A172 (cell line): ENCODE measurements at places on chromosomes 12 and 14.

DNA sequence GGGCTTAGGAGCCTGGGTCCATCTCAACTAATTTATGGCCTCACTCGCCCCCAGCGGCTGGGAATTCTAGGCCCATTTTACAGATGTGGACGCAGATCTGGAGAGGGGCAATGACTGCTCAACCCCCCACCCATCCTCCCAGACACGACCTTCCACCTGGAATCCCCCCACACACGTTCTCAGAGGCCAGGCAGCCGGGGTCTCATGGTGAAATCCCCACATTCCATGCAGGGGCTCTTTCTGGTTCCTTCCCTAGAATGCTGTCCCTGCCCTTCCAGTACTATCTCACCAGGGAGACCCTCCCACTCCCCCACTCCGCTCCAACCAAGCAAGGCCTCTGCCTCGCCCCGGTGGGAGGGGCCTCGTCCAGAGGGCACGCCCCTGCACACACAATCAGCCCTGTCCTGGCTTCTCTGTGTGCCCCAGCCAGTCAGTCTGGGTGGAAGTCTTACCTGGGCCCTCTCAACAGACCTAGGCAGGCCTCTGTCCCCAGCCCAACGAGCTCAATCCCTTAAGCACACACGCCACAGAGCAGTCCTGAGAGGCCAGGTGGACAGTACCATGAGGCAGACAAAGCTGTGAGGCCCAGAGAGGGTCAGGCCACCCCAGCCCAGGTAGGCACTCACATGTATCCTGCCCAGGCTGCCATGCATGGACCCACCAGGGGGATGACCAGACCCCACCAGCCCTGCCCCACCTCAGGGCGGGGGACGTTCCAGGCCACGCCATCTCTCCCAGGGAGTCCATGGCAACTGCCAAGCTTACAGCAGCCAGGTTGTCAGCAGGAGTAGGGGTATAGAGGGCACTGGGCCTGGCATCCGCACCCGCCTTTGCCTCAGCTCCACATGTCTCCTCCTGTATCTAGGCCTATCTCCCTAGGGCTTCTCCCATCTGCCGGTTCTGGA lies 1.3 kb upstream of the ANKRD9 start:
- no peak for DNase-seq

- DNase-seq: no peak
Measured at GRCh38 chr12:79233341-79233781, 368.8 kb downstream of the SYT1 start.

DNA sequence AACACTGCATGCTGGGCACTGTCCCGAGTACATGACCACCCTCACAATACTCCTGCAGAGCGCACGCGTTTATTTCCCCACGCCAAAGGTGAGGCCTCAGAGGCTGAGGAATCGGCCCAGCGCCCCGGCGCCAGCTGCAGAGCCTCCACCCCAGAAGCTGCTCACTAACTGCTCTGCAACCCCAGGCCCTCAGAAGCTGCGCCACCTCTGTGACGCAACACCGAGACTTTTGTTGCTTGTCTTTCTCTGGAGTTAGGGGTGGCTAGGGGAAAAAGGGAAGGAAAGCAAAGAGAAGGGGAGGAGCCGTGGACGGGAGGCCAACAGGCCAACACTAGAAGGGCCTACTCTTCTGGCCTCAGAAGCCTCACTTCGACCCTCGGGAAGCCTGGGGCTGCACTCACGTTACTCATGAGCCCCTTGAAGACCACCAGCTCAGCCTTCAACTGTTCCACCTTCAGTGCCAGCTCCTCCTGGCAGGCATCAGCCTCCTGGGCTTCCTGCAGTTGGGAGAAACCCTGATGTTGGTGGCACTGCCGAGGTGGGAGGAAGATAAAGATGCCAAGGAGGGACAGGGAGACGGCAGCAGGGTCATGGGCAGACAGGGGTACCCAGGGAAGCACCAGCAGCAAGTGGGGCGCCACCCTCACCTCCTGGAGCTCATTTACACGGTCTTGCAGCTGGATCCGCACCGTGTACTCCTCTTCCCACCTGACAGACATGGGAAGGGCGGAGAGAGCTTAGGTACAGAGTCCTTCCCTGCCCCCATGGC lies 5.4 kb downstream of the IFFO1 start:
- DNase-seq: no peak

- no peak for DNase-seq
Measured at GRCh38 chr14:84065811-84066210, 1464.1 kb upstream of the FLRT2 start.
